ENCODE measurements at places on chromosomes 4 and X. TPM values are rescaled to one million over a fixed set of nuclear protein-coding genes. Genes with fewer than 3 reads are reported as not detected.
A peak's percentile ranks its signal among the peaks of the same experiment; 100 is the strongest.

- no peak for DNase-seq
- no peaks in the 10 kb centered on the region for H3K36me3 ChIP-seq
- H3K4me1 ChIP-seq = no peaks in the 10 kb centered on the region
Observed at GRCh38 chr4:142065086-142065647, 428.8 kb downstream of the IL15 start.

DNA sequence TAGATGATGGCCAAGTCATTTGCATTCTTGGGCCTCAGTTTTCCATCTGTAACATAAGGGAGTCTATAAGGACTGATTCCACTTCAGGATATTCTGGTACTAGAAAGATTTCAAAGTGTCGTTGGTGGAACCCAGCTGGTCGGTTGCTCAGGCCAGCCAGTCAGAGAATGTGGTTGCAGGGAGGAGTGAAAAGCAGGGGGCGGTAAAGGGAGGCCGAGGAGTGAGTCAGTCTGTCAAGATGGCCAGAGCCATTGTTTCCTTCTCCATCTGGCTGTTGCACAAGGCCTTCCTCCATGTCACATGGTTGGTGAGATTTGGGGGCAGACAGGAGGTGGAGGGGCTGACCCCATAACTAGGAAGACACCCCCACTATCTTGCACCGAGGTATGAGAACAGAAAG is 38.2 kb downstream of the STARD8 start:
- no peaks in the 10 kb centered on the region for H3K4me1 ChIP-seq
- H3K36me3 ChIP-seq = no peaks in the 10 kb centered on the region
- H3K4me3 ChIP-seq = no peak overlapping the region
- H3K27me3 ChIP-seq = no peaks in the 10 kb centered on the region

DNA sequence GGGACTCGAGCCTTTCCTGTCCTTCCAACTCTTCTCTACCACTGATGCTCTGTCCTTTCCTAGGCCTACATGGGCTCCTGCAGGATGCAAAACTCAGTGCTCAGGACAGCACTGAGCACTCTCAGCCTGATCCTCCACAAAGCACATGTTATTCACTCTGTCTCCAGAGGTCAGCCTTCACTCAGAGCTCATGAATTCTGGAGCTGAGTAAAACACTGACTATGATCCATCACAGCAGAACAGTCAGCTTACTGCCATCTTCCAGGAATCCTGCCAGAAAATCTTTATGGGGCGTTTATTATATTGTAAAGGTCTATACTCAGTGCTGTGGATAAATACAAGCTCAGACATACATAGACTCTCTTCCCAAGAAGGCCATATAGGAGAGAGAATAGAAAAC is 121.5 kb upstream of the CPEB2 start:
- H3K4me3 ChIP-seq = no peak overlapping the region
- H3K36me3 ChIP-seq = no peaks in the 10 kb centered on the region
- no peaks in the 10 kb centered on the region for H3K27me3 ChIP-seq
- DNase-seq = no peak
- H3K4me1 ChIP-seq = no peaks in the 10 kb centered on the region

- peaks cover 59% of the 10 kb centered on the region for H3K4me1 ChIP-seq
- H3K36me3 ChIP-seq = no peaks in the 10 kb centered on the region
- H3K4me3 ChIP-seq = no peak overlapping the region
- peak; percentile 98 for DNase-seq
- H3K27me3 ChIP-seq = no peaks in the 10 kb centered on the region
Observed at GRCh38 chr4:74117024-74117534, 18.1 kb upstream of the CXCL2 start.

GRCh38 chr4:133157460-133158160 is 8.5 kb downstream of the PCDH10 start:
- no peaks in the 10 kb centered on the region for H3K4me1 ChIP-seq
- no peaks in the 10 kb centered on the region for H3K27me3 ChIP-seq
- no peak for DNase-seq
- H3K4me3 ChIP-seq = no peak overlapping the region

GRCh38 chrX:16903274-16904022 is 33.3 kb upstream of the RBBP7 start:
- no peaks in the 10 kb centered on the region for H3K27me3 ChIP-seq
- H3K27ac ChIP-seq = no peak overlapping the region
- H3K4me3 ChIP-seq = no peak overlapping the region
- no peaks in the 10 kb centered on the region for H3K36me3 ChIP-seq
- DNase-seq = no peak

DNA sequence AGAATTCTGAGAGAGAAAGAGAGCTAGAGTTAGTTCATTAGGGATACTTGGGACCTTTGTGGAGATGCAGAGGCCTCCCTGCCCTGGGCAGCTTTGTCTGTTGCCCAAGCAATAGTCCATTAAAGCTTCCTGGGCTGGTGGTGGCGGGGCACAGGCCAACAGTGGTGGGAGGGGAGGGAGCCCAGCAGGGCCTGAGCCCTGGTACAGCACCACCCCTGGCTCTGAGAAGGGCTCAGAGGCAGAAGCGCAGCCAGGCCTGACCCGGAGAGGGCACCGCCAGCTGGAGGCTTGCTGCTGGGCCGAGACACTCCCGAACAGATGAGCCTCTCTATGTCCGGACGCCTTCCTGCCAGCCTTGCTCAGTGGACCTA is 65.3 kb downstream of the EFNB1 start:
- H3K27ac ChIP-seq = no peak overlapping the region
- no peak for DNase-seq
- H3K4me1 ChIP-seq = peaks cover 11% of the 10 kb centered on the region
- no peak overlapping the region for H3K4me3 ChIP-seq

DNA sequence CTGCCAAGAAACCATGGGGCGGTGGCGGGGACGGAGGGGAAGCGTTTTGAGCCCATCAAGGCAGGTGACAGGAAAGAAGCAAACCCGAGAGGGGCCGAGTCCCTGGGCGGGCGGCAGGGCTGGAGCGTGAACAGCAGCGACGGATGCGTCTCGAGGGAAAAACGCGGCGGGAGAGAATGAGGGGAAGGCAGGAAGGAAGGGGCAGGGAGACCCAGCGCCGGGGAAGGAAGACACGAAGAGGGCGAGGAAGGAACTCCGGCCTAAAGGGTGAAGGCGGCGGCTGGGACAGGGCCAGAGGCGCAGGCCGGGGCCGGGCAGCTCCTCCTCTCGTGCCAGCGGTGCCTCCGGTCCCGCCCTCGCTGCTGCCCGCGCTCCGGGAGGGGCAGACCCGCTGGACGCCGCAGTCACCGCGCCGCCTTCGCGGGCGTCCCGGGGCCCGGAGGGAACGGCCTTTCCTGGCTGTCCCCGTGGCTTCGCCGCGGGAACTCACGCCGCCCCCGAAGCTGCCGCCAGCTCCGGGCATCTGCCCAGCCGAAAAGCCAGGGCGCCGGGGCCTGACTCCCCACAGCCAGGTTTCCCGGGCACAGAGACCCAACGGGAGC is 751 bp upstream of the RGS12 start:
- H3K27ac ChIP-seq = peak overlapping the region; percentile 19
- H3K4me1 ChIP-seq = peaks cover 6% of the 10 kb centered on the region
- DNase-seq = peak; percentile 52

DNA sequence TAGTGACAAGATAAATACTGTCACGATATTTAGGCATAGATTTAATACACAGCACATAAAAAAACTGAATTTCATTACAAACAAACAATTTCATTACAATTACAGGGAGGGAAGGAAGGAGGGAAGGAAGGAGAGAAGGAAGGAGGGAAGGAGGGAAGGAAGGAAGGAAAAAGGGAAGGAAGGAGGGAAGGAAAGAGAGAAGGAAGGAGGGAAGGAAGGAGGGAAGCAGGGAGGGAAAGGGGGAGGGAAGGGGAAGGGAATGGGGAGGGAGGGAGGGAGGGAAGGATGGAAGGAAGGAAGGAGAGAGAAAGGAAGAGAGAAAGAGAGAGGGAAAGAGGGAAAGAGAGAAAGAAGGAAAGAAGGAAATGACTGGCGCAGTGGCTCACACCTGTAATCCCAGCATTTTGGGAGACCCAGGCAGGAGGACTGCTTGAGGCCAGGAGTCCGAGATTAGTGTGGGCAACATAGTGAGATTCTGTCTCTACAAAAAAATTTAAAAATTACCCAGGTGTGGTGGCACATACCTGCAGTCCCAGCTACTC is 64.6 kb downstream of the FBXW7 start:
- DNase-seq = no peak
- no peaks in the 10 kb centered on the region for H3K4me1 ChIP-seq
- no peaks in the 10 kb centered on the region for H3K36me3 ChIP-seq
- H3K4me3 ChIP-seq = no peak overlapping the region
- no peaks in the 10 kb centered on the region for H3K27me3 ChIP-seq
- H3K27ac ChIP-seq = no peak overlapping the region

GRCh38 chr4:81607950-81608349 is 136.2 kb upstream of the RASGEF1B start:
- peaks cover 21% of the 10 kb centered on the region for H3K4me1 ChIP-seq
- no peaks in the 10 kb centered on the region for H3K36me3 ChIP-seq
- DNase-seq = peak; percentile 65
- H3K27me3 ChIP-seq = no peaks in the 10 kb centered on the region
- no peak overlapping the region for H3K4me3 ChIP-seq
- no peak overlapping the region for H3K27ac ChIP-seq

- no peaks in the 10 kb centered on the region for H3K36me3 ChIP-seq
- H3K27me3 ChIP-seq = peaks cover 11% of the 10 kb centered on the region
Observed at GRCh38 chr4:184099535-184099966, 118.1 kb downstream of the ENPP6 start.

GRCh38 chr4:1033840-1034551 is 22.6 kb downstream of the FGFRL1 start:
- no peak for DNase-seq
- H3K27me3 ChIP-seq = no peaks in the 10 kb centered on the region
- H3K4me3 ChIP-seq = no peak overlapping the region
- H3K27ac ChIP-seq = no peak overlapping the region
- H3K36me3 ChIP-seq = no peaks in the 10 kb centered on the region

GRCh38 chrX:133985967-133986683 is 731 bp upstream of the GPC3 start:
- H3K27ac ChIP-seq = no peak overlapping the region
- H3K4me1 ChIP-seq = no peaks in the 10 kb centered on the region
- H3K27me3 ChIP-seq = peaks cover 19% of the 10 kb centered on the region
- no peak for DNase-seq

- H3K4me3 ChIP-seq = no peak overlapping the region
- peaks cover 26% of the 10 kb centered on the region for H3K4me1 ChIP-seq
- H3K27me3 ChIP-seq = no peaks in the 10 kb centered on the region
Observed at GRCh38 chr4:88792268-88792781, 94.7 kb upstream of the NAP1L5 start.

GRCh38 chr4:99100876-99101275 is 12.3 kb upstream of the ADH5 start:
- no peak overlapping the region for H3K4me3 ChIP-seq
- no peaks in the 10 kb centered on the region for H3K4me1 ChIP-seq
- no peak for DNase-seq
- no peaks in the 10 kb centered on the region for H3K27me3 ChIP-seq

GRCh38 chr4:150136481-150136880 is 58.2 kb downstream of the DCLK2 start:
- H3K36me3 ChIP-seq = no peaks in the 10 kb centered on the region
- DNase-seq = no peak

DNA sequence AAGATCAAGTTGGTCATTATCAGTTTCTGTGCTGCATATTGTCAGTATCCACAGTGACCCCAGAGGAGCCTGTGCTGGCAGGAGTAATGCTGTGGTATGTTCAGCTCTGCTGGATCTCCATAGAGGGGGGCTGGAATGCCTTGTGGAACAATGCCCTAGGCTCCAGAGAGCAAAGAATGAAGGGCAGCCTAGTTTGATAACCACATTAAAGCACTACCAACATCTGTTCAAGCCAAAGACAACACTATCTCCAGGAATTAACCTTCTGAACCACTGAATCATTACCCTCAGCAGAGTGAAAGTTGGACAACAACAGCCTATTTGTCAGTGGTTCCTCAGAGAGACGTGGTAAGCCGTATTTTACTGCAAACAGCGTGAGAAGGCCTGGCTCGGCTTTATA is 192.3 kb upstream of the CXorf66 start:
- no peaks in the 10 kb centered on the region for H3K36me3 ChIP-seq
- DNase-seq = peak; percentile 2
- H3K4me1 ChIP-seq = no peaks in the 10 kb centered on the region
- H3K4me3 ChIP-seq = no peak overlapping the region

- H3K36me3 ChIP-seq = no peaks in the 10 kb centered on the region
- H3K4me3 ChIP-seq = no peak overlapping the region
- no peak overlapping the region for H3K27ac ChIP-seq
- no peaks in the 10 kb centered on the region for H3K4me1 ChIP-seq
- no peaks in the 10 kb centered on the region for H3K27me3 ChIP-seq
Observed at GRCh38 chrX:51148848-51149247, 183.8 kb upstream of the NUDT10 start.

DNA sequence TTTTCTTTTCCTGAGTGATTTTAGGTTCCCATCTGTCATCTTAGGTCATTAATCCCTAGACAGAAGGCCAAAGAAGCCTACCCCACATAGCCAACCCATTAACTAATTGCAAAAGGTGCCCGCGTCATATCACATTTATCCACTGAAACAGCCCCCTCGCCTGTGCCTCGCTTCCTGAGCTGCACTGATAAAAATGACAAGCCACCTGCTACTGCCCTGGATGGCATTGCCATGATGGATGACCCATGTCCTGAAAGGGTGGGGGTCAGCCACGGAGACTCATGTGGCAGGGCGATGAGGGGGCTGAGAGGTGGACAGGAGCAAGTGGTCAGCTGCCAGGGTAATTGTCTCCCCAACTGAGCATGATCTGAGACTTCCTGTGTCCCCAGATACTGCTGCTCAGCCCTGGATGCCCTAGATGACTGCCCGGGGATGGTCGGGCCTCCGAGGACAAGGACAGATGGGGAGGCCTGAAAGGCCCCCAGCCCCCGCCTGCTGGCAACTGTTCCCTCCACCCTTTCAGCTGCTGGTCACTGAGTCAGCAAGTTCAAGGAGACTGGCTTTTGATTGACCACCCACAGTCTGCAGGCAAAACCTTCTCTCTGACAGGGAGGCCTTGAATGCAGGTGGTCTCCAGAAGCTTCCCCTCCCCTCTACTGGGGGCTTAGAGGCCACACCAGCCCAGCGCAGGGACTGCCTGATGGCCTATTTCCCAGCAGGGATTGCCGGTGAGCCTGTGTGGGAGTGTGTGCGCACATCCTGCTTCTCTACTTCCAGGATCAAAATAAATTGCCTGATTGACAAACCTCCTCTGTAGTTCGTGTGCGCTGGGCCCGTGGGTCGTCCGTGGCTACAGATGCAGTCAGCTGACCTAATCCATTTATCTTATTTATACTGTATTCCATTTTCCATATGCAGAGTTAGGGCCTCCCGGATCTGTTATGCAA is 496.3 kb downstream of the BCOR start:
- no peak for DNase-seq
- H3K27ac ChIP-seq = no peak overlapping the region
- peaks cover 4% of the 10 kb centered on the region for H3K27me3 ChIP-seq
- no peaks in the 10 kb centered on the region for H3K4me1 ChIP-seq

ARR3 gene
- total RNA-seq = not detected

MAGEA8 gene
- total RNA-seq = not detected

CD99 gene
- total RNA-seq = 325 TPM

STOX2 gene
- 3.6 TPM for total RNA-seq

MGAT4D gene
- not detected for total RNA-seq

DGAT2L6 gene
- not detected for total RNA-seq

TREX2 gene
- total RNA-seq = 1.4 TPM

CSAG1 gene
- total RNA-seq = not detected
